ENCODE measurements at places on chromosomes 7 and 10. TPM values are rescaled to one million over a fixed set of nuclear protein-coding genes. Genes with fewer than 3 reads are reported as not detected.

The CPA4 gene
- polyA plus RNA-seq: 423 TPM

The ZNF736 gene
- polyA plus RNA-seq: 8.2 TPM

The RASA4B gene
- polyA plus RNA-seq: 0.49 TPM

The STEAP1 gene
- 7.7 TPM for polyA plus RNA-seq

The CYP26C1 gene
- polyA plus RNA-seq: not detected

The RGR gene
- polyA plus RNA-seq: not detected

The INMT gene
- not detected for polyA plus RNA-seq

The PNLIPRP3 gene
- 120 TPM for polyA plus RNA-seq

The PAPOLB gene
- not detected for polyA plus RNA-seq

The RBM33 gene
- polyA plus RNA-seq: 6.8 TPM

The GHRHR gene
- not detected for polyA plus RNA-seq

The SLC16A9 gene
- polyA plus RNA-seq: 2.8 TPM

The ADGRA1 gene
- polyA plus RNA-seq: not detected

The TMEM26 gene
- polyA plus RNA-seq: not detected

The HMX2 gene
- not detected for polyA plus RNA-seq

The ANKIB1 gene
- 37.0 TPM for polyA plus RNA-seq

The ZSCAN25 gene
- 10.3 TPM for polyA plus RNA-seq

The NODAL gene
- 0.45 TPM for polyA plus RNA-seq

The MET gene
- polyA plus RNA-seq: 99.8 TPM

The TMEM270 gene
- polyA plus RNA-seq: not detected

The VAX1 gene
- not detected for polyA plus RNA-seq

The TRIM50 gene
- polyA plus RNA-seq: not detected

The SDK1 gene
- polyA plus RNA-seq: 0.75 TPM

The SLC26A5 gene
- not detected for polyA plus RNA-seq

The PRKCQ gene
- polyA plus RNA-seq: 7.2 TPM

The HOXA2 gene
- 0.22 TPM for polyA plus RNA-seq

The ANKRD61 gene
- polyA plus RNA-seq: 0.22 TPM

The SUN1 gene
- polyA plus RNA-seq: 176 TPM

The NME8 gene
- polyA plus RNA-seq: not detected

The SKIDA1 gene
- 0.13 TPM for polyA plus RNA-seq

The VIPR2 gene
- not detected for polyA plus RNA-seq

The SLC13A1 gene
- not detected for polyA plus RNA-seq

The ELAPOR2 gene
- 3.3 TPM for polyA plus RNA-seq

The IQUB gene
- 0.09 TPM for polyA plus RNA-seq

The EPHB4 gene
- polyA plus RNA-seq: 61.4 TPM

The LUC7L2 gene
- 44.4 TPM for polyA plus RNA-seq

The POM121 gene
- 3.1 TPM for polyA plus RNA-seq

The KIAA1549 gene
- polyA plus RNA-seq: 1.1 TPM

The CYP3A7 gene
- not detected for polyA plus RNA-seq

The SEMA3C gene
- 142 TPM for polyA plus RNA-seq

The USP6NL gene
- 9.1 TPM for polyA plus RNA-seq

The ZNF365 gene
- 20.9 TPM for polyA plus RNA-seq

The C10orf90 gene
- not detected for polyA plus RNA-seq

The TBC1D12 gene
- polyA plus RNA-seq: 7.0 TPM

The ZNF282 gene
- 14.7 TPM for polyA plus RNA-seq

The ZPBP gene
- not detected for polyA plus RNA-seq

Data from keratinocyte (primary cell).